Smooth muscle cell of the umbilical artery (primary cell): ENCODE measurements at places on chromosomes 12 and 14. TPM values are rescaled to one million over a fixed set of nuclear protein-coding genes. Genes with fewer than 3 reads are reported as not detected.

Gene MYO1A
- not detected in 2 replicates for total RNA-seq

Gene TTC5
- 32.5 and 34.7 TPM in 2 replicates for total RNA-seq

Gene LUM
- 282 and 2,122 TPM in 2 replicates for total RNA-seq

Gene FLRT2
- 50.6 and 87.9 TPM in 2 replicates for total RNA-seq

Gene BORCS5
- total RNA-seq = 11.9 and 13.3 TPM in 2 replicates

Gene MBD6
- 4.5 and 12.5 TPM in 2 replicates for total RNA-seq

Gene FGD4
- total RNA-seq = 0.59 and 0.69 TPM in 2 replicates

Gene TMCC3
- 5.9 and 9.3 TPM in 2 replicates for total RNA-seq

Gene TMEM260
- 19.4 and 20.2 TPM in 2 replicates for total RNA-seq

Gene CHGA
- total RNA-seq = not detected in 2 replicates

Gene GLI1
- total RNA-seq = 0.30 and 0.74 TPM in 2 replicates
